Kidney (tissue), 22 donors: ENCODE measurements at places on chromosomes 13 and 19.

DNA sequence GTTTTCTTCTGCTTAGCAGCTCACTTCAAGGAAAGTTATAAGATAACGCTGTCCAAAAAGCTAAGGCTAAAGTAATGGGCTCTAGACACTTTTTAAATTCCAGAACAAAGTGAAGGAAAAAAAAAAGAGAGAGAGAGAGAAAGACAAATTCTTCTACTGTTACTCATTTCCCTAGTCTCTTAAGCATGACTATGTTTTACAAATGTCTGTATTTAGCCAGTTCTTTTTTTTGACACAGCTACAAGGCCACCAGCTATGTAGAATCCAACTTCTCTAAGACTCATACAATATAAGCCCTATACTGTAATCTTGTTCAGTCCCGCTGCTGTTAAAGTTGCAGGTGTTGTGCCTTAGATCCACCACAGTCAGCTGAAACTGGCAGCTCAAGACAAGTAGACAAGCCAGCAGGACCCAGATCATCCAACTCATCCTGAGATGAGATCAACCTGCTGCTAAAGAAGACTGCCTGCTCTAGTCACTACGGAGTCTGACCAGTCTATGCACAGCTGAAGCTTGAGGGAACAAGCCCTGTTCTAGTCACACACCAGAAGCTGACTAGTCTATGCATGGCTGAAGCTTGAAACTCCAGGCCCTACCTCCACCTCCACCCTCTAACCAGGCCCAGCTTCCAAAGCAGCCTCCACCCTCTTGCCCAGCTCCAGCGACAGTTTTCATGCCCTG is 10.3 kb upstream of the ZNF83 start:
- DNase-seq = no peak

GRCh38 chr13:46320821-46321220 is 66.2 kb downstream of the RUBCNL start:
- no peak for DNase-seq

DNA sequence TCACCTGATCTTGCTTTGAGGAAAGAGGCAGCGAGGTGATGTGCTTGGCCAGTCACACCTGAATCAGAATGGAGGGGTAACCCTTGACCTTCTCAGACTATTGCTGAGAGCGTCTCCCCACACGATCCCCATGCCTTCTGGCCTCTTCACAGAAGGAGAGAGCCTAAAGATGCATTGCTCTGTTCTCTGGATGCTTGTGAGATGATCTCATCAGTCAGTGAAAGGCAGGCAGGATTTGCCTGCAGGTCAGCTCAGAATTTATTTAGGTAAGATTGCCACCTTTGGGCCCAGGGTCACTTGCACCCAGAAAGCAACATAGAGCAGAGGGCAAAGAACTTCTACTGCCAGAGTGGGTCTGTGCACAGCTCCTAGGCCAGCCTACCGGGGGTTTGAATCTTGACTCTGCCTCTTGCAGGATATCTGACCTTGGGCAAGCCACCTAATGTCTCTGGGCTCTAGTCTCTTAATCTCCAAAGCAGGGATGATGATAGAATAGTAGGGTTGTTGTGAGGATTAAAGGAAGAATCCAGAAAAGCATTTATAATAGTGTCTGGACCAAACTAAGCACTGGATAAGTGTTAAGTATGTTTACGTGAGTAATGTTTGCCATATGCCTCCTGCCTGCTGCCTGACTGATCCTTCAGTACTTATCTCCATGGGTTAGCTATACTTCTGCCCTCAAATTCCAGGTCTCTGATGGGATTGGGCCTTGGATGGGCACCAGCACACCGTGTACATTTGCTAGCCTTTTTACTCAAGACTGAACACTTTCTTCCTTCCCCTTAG is 8.4 kb upstream of the FLT1 start:
- DNase-seq = no peak

- DNase-seq = no peak
Observed at GRCh38 chr19:49359851-49360820, 2.1 kb downstream of the TEAD2 start.

GRCh38 chr19:40690693-40691420 is 406 bp upstream of the NUMBL start:
- DNase-seq = peak; percentile 94

DNA sequence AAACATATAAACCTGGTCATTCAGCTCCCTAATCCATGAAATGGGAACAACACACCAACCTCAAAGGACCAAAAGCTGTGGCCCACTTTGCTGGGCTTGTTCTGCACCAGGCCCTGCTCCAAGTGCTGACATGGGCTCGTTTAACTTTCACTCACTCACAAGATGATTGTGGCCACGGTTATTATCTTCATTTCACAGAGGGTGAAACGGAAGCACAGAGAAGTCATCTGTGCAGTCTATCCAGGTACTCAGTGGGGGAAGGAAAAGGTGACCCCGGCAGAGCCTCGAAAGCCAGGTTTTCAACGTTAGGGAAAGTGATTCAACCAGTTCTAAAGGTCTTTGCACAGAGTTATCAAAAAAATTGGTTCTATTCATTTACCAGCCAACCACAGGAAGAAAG is 68.0 kb downstream of the CRYL1 start:
- no peak for DNase-seq

- DNase-seq = peak; percentile 80
Observed at GRCh38 chr19:19405971-19406877, 749 bp downstream of the GATAD2A start.

DNA sequence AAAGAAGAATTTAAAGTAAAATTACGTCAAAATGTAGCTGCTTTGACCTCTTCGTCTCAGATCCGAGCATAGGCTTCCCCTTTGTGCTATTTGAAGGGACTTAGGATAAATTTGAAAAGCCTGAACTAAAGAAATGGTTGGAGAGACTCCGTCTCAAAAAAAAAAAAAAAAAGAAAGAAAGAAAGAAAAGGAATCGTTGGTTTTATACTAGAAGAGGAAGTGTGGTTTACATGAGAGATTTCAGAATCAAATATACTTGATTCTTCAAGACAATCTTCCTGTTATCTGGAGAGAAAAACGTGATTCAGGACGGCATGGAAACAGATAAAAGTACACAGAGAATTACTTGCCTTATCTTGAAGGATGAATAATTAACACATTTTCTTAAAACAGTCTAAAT is 474 bp upstream of the ZNF780B start:
- DNase-seq = no peak

DNA sequence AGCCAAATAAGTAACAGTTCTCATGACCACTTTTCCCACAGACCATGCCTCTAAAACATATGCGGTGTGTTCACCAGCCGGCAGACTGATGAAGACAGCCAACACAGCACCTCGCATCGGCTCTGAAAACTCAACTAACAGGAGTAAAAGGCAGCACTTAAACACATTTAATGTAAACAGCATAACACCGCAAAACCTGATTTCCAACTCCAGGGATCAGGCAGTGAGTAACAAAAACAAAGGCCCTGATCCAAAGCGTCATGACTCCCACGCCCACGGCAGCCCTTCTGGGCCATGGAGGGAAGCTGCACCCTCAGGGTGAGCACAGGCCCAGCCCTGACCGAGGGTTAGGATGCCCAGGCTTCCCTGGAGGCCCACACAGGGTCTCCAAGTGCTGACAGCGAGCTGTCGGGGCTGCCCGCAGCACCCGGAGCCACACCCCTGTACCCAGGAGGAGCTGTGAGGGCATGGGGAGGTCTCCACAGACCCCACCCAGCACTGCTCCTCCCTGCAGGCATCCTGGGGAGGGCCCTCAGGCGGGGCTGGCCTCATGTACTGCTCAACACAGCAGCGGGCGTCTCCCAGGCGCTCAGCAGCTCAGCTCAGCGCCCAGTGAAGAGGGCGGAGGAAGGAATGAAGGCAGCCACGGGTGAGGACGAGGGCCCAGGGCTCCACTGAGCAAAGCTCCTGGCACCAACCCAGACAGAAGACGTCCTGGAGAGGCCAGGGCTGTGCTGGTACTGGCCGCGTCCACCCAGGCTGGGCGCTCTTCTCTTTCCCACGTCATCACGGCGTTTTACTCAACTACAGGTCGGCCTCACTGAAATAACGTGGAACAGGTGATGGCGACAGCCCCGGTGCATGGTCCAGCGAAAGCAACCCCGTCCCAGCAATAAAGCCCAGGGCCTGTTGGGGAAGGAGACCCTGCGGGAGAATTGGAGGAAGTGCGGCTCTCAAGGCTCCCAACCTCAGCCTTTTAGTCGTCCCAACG is 53.7 kb downstream of the RASA3 start:
- DNase-seq = peak; percentile 74

GRCh38 chr13:97057176-97057575 is 62.9 kb upstream of the OXGR1 start:
- no peak for DNase-seq

- peak; percentile 62 for DNase-seq
Observed at GRCh38 chr19:30229525-30230174, 142.5 kb upstream of the ZNF536 start.

GRCh38 chr19:40217934-40218890 is at the start of gene TTC9B:
Gene TTC9B (minus strand): TSS chr19:40218384. CDS start chr19:40218381, 3 bp downstream.
- peak; percentile 66 for DNase-seq

DNA sequence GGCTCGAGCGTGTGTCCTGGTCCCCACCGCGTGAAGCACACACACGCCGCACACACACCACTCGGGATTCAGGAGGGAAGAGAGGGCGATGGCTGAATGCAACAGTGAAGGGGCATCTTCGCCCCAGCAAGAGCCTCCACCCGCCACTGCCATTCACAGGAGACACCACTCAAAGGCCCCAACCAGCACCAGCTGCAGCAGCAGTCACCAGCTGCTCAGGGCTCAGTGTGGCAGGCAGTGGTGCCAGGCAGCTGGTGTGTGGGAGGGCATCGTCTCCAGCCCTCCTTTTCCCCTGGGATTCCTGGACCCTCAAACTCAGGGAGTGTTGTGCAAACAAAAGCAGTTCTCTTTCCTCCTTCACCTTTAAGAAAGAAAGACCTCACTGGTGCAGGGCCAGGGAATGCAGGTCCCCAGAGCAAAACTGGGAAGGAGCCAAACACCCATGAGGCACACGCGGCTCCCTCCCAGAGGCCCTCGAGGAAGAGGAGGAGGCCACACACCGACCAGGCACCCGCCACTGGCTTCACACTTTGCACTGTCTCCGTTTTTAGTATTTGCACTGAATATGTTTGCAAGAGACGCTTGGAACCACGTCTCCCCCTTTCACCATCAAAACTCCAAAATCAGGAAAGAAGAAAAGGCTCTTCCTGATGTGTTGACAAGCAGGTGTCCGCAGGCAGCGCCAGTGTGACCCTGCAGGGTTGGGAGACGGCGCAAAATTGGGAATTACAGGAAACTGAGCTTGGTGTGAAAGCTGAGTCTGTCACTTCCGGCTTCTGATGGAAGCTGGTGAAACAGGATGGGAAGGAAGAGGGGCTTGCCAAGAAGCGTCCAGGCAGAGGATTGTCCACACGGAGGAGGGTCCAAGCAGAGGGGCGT is 26.4 kb upstream of the F7 start:
- DNase-seq = peak; percentile 65

- no peak for DNase-seq
Observed at GRCh38 chr19:29576761-29577648, 29.1 kb upstream of the POP4 start.

DNA sequence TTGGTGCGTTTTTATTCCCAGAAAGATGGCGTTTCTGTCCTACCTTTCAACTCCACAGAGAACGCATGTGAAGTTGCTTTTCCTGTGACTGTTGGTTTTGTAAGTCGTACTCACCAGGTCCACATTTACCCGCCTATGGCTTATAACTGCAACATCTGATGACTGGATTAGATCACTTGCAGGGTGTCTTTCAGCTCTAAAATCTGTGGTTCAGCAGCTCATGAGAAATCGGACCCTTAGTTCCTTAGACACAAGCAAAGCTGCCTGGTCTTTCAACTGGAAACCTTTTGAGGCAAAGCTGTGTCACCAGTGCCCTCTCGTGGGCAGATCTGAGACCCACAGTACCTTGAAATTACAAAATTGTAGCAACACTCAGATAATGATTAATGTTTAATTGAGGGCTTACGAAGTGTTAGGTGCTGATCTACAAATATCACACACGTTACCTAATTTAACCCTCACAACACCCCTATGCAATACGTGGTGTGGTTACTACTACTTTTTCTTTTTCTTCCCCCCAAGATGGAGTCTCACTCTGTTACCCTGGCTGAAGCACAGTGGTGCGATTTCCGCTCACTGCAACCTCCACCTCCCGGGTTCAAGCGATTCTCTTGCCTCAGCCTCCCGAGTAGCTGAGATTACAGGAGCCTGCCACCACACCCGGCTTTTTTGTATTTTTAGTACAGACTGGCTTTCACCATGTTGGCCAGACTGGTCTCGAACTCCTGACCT is 65.4 kb downstream of the RUBCNL start:
- DNase-seq = no peak

- no peak for DNase-seq
Observed at GRCh38 chr13:34114581-34114980, 296.6 kb downstream of the RFC3 start.

- no peak for DNase-seq
Observed at GRCh38 chr13:66655847-66656454, 574.2 kb downstream of the PCDH9 start.

DNA sequence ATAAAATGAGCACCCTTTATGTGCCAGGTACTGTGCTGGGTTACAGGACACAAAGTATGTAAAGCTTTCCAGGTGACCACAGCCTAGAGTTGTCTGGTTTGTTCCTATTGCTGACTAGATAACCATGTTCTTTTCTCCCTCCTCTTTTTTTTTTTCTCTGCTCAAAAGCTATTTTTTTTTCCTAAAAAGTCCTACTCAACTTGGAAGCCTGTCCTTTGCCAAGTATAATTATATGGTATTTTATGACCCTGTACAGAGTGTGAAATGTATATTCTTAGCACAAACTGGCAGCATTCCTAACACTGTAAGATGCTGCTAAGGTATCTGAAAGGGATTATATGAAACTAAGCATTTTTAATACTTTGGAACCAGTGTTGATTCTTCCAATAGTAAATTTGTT is 171.0 kb downstream of the GPC6 start:
- DNase-seq = no peak

DNA sequence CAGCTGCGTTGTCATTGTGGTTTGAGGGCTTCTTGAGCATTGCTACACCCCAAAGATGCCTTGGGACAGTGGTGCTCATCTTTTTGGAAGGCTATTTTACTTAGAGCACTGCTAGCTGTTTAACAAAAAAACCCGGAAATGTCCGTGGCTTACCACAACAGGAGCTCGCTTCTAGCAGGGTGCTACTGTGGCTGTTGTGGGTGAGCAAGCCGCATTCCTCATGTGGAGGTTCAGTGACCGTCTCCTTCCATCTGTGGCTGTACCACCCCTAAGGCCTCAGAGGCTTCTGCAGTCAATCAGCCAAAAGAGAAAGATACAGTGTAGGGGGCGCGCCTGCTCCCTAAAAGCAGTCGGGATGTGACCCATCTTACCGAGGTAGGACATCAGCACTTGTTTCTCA is 1004.2 kb downstream of the UQCRFS1 start:
- DNase-seq = no peak

DNA sequence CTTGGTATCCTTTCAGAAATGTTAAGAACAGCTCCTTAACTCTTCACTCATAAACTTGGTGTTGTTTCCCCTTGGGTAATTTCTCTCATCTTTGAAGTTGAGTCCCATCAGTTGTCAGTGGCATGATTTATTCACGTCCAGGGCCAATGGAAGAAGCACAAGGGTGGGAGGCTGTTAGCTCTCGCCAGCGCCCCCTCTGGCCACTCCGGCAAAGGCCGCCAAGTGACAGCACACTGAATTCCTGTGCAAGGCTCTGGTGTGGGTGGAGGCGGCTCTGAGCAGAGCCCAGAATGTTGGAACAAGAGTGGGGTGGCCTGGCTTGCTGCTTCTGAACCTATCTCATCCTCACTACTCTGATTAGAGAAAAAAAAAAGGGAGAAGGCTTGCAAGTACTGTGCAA is 13.1 kb upstream of the MEDAG start:
- peak; percentile 67 for DNase-seq

GRCh38 chr19:34732612-34733211 is 1.3 kb upstream of the ZNF181 start:
- peak; percentile 64 for DNase-seq
